CD4-positive, alpha-beta T cell treated with Interleukin-4 for 4 hours (primary cell): ENCODE measurements at places on chromosomes 13 and 19.

DNA sequence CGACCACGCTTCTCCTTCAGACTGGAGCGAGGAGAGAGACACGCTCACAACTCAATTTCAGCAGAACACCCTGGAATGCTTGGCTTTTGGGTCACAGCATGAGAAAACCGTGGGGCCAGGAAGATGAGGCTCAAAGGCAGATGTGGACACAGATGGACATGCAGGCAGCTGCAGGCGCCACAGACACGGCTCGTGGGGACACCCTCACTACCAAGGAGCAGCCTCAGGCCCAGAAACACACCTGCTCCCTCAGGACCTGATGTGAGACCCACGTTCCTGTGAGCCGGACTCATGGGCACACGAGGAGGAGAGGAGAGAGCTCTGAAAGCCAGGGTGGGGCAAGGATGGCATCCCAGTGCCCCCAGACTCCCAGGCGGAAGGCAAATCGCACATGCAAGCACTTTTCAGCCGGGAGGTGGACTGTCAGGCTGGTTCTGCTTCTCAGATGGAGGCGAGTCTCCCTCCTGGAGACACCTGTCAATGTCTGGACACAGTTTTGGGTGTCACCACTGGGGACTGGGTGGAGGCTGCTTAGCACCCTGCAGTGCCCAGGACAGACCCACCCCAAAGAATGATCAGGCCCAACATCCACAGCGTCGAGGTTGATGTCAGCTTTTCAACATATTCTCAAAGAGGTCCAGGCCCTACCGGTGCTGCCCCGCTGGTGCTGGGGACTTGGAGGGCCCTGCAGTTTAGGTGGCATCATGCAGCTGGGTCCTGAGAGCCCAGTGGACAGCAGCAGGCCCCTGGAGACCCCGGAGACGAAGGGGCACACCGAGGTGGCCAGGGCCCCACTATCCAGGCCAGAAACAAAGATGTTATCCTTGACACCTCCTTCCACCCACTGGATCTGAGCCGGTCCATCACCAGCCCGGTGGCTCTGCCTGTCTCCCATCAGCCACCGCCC lies 2.3 kb downstream of the ABHD17A start:
- no peak for DNase-seq

DNA sequence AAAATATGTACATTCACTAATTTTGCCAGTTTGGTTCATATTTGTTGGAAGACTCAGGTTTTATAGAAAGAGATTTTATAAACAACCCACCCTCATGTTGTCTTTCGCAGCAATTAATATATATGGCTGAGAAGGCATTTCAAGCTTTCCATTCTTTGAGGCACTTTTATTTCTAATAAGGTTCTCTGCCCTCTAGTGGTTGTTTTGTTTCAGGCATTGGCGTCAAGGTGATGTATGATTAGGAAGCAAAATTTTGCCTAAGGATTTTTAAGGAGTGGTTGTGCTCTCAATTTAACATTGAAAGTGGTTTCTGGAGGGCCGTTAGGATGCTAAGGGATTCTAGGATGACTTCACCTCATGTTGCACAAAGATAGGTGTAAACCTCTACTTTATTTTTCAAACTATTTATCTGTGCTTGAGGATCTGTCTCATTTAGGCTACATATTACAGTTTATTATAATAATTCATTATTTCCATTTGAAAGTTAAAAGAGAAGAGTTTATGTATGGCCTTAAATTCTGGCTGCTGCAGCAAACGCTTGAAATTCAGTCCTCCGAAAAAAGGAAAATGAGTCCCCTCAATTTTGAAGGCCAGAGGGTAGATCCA lies 35.9 kb downstream of the OXGR1 start:
- peak; percentile 30 for DNase-seq

DNA sequence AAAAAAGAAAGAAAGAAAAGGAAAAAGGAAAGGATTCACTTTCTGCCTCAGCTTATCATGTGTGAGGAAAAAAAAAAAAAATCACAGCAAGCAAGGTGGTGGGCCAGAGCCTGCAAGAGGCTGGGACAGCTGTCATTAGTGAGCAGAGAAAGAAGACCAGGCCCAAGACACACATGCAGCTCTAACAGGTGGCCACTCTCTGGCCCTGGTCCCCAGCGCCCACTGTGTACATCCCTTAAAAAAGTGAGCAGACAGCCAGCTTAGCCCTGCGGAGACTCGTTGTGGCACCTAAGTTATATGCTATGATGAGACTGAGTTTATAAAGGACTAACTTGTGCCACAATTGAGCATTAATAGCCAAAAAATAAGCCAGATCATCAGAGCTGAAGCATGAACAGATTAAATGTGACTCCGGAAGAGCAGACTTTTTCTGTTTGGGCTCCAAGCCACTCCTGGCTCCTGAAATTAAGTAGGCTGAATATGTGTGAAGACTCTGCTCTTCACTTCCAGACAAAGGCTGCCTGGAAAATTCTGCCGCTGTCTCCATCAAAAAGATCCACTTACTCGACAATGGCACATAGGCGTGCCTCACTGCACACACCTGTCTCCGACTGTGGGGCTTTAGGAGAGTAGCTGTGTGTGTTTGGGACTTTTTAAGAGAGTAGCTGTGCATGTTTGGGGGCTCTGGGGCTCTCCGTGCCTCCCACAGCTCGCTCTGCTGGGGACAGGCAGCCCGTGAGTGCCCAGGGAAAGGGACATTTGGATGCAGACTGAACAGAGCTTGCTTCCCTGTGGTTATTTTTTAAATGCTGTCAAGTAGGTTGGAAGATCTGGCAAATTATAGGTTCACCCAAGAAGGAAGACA lies 55.0 kb downstream of the LATS2 start:
- DNase-seq, result no peak

- no peak for DNase-seq
Measured at GRCh38 chr13:20188667-20189553, 3.8 kb downstream of the GJB2 start.

DNA sequence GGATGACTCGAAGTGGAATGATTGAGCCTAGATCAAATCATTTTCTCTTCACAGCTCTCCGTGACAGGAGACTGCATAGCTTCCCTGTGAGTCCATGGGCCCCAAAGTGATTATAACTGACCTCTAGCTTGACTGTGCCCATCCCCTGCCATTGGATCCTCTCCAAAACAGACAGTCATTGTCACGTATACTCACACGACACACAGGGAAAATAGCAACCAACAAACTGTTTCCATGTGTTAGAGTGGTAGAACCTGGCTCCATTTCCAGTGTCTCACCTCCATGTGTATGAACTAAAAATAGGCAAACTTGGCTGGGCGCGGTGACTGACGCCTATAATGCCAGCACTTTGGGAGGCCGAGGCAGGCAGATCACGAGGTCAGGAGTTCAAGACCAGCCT lies 48.8 kb upstream of the NPAS1 start:
- no peak for DNase-seq

GRCh38 chr13:51148952-51149573 lies 38.0 kb upstream of the C13orf42 start:
- DNase-seq, result no peak

- no peak for DNase-seq
Measured at GRCh38 chr19:45361608-45362007, 8.8 kb downstream of the ERCC2 start.

GRCh38 chr19:5016781-5017180 lies 47.9 kb downstream of the KDM4B start:
- no peak for DNase-seq

DNA sequence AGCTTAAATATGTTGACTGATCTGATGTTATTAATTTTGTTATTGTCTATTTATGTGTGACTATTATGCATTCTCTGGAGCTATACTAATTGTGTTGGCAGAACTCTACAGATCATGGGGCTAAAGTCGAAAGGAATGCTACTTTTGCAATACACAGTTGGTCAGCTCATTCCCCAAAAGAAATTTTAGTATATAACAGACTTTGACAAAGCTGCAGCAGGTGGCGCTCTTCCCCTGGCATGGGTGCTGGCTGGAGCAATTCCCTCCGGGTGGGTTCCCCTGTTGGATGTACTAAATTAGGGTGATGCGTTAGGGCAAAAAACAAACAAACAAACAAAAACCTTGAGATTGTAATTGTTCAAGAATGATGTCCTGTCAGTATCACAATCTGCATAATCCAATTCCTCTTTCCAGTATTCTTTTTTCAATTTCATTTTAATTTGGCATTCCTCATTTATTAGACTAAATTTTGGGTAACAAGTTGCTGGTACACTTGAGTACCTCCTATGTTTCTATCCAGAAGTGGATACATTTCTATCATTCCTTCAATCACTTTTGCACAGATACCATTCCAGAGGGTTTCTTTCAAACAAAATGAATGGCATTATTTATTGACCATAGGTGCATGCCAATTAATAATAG lies 322.8 kb upstream of the EDNRB start:
- peak; percentile 0 for DNase-seq

- DNase-seq, result no peak
Measured at GRCh38 chr19:38503077-38503410, 69.6 kb downstream of the RYR1 start.

DNA sequence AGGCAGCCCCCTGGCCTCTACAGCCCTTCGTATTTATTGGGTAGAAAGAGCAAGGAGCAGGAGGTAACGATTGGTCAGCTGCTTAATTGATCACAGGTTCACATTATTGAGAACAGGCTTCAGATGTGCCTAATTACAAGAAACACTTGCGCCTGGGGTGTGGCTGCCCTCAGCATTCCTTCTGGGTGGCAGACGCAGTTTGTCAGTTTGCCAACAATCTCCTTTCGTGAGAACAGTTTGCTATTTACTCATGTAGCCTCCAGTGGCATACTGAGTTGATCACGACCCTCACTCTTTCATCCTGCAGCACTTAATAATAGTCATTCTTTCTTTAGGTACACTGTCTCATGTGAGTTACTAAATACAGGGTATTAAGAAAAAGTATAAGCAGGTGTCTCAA lies 985.6 kb downstream of the SLITRK5 start:
- DNase-seq, result no peak

GRCh38 chr19:15264061-15264932 lies 32.0 kb upstream of the EPHX3 start:
- peak; percentile 53 for DNase-seq

DNA sequence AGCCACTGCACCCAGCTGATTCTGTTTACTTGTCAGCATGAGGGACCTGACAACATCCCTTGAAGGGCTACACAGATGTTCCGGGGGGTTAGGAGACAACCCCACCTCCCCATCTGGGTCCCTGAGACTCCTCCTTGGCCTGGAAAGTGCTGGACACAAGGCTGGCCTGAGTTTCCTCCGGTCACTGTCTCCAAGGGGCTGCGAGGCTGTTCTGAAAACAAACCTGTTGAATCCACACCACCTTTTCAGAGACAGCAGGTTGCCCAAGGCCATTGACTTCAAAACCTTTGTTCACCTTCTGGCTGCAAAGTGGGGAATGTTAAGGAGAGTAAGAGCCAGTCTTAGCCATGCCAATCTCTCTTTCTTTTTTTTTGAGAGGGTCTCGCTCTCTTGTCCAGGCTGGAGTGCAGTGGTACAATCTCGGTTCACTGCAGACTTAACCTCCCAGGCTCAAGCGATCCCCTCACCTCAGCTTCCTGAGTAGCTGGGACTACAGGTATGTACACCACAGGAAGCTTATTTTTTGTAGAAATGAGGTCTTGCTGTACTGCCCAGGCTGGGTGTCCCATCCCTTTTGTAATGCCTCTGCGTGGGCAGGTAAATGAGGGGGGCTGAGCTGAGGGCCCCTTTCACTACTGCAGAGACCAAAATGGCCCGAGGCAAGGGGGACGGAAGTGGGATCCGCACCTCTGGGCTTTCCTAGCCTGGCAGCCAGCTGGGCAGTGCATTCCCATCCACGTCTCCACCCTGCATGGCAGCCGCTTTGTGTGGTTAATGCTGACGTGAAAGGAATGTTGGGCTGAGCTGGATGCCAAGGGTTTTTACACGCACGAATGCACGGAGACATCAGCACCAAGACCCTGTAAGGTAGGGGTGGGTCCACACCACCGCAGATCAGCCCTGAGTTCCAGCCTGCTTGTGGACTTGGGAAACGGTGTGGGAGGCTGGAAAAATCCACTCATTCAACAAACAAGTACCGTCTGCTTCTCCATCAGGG lies 1.9 kb upstream of the ZNF628 start:
- no peak for DNase-seq
